ENCODE measurements at places on chromosomes 5 and 9.

- no peak for DNase-seq
Observed at GRCh38 chr9:122183501-122183900, 23.8 kb downstream of the MORN5 start.

DNA sequence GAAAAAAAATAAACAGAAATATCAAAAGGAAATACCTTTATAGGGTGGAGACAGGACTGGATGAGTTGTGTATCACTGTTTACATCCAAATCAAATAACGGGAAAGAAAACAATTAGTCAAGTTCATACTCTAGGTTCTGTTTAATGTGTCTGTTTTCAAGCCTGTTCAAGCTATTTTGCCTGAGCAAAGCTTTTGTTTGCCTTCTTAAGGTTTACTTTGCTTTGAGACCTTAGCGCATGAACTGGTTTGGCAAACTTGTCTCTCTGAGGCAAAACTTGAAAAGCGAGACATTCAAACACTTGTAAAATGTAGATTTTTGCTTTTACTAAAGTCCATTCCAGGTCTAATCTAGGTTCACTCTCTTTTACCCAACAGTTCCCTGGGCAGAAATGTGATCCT lies 174.1 kb upstream of the RFX3 start:
- DNase-seq: no peak

DNA sequence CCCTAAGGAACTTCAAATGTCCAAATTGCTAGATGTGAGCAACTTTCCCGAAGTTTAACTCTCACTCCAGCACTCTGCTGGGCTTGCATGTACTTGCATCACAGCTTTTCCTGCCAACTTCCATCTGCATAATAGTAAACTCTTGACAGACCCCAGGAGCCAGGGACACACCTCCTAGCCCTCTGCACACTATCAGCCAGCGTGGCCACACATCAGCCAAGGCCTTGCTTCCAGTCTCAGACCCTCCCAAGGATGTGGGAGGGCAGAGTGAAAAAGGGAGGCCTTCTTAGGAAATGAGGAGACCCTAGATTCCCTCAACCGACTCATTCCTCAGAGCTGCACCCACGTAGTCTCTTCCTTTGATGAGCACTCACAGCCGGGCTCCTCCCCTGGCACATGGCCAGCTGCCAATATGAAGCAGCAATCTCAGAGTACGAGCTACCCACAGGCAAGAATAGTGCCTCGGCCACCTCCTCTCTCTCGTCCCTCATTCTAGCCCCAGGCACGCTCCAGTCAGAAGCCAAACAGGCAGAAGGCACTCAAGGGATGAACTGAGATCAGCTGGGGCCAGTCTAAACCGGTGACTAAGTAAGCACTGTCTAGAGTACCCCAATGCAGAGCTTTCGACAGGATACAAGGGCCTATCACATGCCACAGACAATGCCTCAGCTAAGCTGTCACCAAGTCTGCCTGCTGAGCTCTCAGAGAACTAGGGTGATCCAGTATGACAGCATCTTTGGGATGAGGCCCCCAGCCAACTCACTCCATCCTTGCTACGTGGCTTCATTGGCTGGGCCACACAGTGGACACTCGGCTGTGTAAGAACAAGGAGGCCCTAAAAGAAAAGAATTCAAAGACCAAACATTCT lies 2.3 kb downstream of the P4HA2 start:
- no peak for DNase-seq

DNA sequence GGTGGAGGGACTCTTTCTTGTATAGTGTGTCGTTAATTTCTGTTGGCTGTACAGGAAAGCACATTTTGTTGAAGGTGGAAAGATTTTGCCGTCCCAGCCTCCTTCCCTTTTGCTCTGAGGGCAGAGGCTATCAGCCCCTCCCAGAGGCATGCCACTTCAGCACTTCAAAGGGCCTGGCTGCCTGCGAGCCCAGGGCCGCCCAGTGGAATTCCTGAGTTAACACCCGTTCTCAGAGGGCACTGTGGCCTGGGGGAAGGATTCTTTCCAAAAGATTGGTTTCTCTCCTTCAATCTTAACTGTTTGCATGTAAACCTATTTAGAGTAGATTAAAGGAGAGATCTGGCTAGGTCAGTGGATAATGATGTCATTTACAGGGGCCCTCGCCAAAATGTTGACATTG lies 238.6 kb downstream of the FANCC start:
- DNase-seq: no peak

DNA sequence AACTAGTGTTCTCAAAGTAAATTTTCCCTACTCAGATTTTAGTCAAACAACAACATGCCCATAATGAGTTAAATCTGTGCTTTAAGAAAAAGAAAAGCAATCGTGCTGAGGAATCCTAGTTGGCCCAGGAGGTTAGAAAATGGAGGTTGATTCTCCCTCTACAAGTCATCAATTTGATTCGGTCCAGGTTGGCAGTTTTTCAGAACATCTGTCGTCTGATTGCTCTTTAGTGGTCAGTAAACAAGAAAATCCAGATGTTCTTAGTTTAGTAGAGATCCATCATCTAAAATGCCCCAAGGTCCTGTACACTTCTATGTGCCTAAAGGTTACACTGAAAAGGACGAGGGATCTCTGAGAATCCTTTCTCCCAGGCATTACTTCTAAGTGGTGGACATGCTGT lies 659.2 kb downstream of the MTRR start:
- DNase-seq: no peak

DNA sequence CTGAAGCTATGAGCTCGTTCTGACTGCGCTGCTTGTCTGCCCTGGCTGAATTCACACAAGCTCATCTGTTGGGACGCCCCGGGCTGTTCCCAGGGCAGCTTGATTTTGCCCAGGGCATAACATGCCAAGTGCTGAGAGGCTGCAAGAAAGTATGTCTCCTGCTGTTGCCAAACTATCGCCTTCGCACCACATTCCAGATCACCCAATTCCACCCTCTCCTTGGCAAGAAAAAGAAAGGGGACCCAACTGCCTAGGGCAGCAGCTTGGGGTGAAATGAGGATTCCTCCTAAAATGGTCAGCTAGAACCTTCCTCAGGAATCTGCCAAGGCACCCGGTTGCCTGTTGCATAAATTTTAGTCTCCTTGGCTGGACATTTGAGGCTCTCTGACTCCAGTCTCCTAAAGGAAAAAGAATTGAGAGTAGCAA lies 21.2 kb downstream of the COL15A1 start:
- no peak for DNase-seq

DNA sequence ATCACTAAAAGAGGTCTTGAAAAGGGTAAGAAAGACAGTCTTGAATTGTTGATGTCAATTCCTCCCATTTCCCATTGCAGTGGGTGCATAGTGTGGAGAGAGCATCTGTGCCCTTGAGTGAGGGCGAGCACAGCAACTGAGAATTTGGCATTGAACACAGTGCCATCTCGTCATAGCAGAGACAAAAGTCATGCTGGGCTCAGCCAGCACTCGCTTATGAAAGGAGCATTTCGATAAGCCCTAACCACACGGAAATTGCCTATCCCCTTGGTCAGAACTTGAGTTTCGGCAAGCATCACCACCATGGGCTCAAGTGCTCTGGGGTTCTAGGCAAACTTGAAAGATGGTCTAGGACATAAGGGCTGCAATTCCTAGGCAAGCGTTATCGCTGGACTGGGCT lies 712.8 kb upstream of the CDH10 start:
- DNase-seq: no peak

DNA sequence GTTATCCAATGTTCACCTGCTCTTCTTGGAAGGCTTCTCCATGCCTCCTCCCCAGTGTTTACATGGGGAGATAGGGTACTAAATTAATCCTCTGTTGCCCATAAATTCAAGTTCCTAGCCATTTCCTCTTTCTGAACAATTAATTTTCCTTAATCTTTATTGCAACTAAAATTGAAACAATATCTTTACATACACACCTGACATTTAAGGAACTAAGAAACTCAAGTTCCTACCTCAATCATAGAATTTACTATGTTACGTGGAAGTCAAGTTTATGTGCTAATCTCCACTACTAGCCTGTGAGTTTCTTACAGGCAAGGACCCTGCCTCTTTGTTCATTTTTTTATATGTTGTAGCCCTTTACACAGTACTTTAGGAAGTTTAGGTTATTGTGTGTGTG lies 10.1 kb upstream of the ADRB2 start:
- no peak for DNase-seq

DNA sequence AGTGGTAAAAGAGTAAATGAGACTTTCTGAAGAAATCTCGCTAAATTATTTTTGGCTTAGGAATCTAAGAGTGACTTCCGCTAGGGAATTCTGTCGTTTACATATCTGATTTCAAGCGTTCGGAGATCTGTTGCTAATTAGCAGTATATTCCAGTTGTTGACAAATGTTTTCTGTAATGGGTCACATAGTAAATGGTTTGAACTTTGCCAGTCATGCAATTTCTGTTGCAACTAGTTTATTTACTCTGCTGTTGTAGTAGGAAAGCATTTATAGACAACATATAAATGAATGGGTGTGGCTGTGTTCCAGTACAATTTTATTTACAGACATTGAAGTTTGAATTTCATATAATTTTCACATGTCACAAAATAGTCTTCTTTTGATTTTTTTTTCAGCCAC lies 57.4 kb upstream of the JAK2 start:
- DNase-seq: no peak

DNA sequence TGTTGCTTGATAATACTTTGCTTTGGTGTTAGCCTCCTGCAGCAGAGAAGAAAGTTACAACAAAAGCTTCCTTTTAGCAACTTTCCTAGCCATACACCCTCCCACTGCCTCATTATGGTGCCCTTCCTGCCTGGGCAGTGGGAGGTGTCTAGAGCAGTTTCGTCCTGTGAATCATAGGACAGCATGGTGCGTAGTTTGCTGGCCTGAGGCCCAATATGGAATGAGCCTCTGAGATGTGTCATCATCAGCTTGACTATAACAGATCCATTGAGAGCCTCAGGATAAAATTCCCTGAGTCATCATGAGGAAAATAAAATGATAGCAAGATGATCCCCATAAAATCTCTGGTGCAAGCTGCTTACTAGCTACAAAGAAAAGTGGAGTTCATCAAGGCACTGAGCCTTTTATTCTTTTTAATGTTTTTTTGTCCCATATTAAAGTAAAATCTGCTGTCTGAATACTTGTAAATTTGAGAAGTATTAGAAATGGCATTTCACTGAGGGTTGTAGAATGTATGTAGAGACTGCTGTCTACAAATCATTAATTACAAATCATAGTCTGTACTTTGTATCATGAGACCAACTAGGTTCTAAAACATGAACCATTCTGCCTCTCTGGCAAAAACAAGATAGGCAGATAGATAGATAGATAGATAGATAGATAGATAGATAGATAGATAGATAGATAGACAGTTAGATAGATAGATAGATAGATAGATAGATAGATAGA lies 303.0 kb upstream of the PDE4D start:
- no peak for DNase-seq

GRCh38 chr5:112210430-112211005 lies 208.6 kb downstream of the EPB41L4A start:
- DNase-seq: no peak

GRCh38 chr9:76572151-76572550 lies 113.2 kb downstream of the GCNT1 start:
- DNase-seq: no peak

DNA sequence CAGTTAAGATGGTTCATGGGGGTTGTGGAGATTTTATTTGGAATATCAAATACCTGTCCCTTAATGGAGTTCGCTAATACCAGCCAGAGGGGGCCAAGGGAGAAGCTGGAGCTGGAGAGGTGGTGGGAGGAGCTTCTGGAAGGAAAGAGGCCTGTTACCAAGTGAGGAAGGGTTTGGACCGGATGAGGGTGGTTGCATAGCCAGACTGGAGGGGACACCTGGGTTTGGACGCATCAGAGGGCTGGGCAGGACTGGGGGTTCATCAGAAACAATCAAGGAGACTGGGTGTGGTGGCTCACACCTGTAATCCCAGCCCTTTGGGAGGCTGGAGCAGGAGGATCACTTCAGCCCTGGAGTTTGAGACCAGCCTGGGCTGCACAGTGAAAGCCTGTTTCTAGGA lies 111.8 kb upstream of the IER5L start:
- DNase-seq: no peak

- no peak for DNase-seq
Observed at GRCh38 chr5:84718377-84718776, 333.7 kb upstream of the EDIL3 start.

- no peak for DNase-seq
Observed at GRCh38 chr5:76040806-76041205, 42.4 kb upstream of the SV2C start.
